ENCODE measurements at places on chromosomes 2 and 18.
A peak's percentile ranks its signal among the peaks of the same experiment; 100 is the strongest.

GRCh38 chr2:98538280-98539041, 69.9 kb downstream of the COA5 start:
- DNase-seq, result no peak

DNA sequence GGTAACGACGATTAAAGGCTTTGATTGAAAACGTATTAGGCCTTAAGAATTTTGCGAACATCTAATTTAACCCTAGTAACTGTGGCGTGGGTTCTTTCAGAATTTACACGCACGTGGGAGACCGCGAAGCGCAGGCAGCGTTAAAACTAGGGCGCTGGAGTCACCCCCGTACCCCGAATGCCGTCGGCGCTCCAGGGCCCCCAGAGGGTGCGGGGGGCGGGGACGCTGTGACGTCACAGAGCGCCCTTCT, 673 bp upstream of the SMCHD1 start:
- DNase-seq, result peak; percentile 78

DNA sequence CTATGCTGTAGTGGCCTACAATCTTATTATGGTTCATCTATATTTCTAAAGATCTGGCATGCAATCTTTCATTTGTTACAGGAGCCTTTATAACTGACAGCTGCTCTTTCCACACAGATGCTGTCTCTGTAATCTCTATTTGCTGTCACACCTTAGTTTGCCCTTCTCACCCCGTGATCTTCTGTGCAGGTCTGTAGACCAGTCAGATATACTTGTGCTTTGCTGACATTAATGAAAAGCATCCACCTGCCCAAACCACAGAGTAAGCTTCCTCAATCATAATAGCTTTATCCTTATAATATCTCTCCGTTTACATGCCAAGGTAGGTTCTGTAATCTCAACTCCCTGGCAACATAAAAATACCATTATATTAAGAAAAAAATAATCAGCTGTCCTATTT, 122.4 kb downstream of the GRB14 start:
- no peak for DNase-seq

DNA sequence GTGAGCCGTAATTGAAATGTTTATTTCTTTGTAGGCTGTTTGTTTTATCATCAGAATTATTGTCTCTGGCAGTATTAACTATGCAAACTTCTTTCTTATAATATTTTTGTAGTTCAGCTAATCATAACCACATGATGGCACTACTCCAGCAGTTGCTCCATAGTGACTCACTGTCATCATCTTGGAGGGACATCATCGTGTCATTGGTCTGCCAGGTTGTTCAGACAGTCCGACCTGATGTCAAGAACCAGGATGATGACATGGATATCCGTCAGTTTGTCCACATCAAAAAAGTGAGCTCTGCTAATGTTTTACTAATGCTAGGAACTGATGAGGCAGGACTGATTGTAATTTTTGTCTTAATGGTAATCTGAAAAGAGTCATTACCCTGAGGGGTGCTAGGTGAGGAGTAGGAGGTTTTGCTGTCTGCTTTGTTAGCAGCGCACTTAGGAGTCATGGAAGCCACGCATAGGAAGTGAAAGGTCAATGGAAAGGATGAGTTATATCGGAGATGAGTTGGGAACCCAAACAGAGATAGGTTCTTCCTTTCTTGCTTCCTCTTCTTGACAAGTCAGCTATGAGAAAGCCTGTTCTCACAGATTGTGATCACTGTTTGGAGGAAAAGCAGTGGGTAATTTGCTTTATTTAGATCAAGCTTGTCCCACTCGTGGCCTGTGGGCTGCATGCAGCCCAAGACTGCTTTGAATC, 49.2 kb downstream of the PIKFYVE start:
- no peak for DNase-seq

DNA sequence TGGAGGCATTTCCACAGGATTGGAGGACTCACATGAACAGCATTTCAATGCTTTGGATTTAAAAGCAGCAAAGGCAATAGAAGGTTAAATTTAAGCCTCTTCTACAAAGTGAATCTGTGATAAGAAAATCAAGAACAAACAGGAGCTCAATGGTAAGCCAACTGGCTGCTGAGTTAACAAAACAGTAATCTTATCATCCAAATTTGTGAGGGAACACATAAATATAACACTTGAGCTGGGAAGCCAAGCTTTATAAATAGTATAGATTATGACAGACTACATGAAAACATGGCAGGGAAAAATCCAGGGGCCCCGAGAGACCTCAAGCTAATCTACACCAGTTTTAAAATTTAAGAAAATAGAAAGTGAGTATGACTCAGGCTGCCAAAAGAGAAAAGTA, 108.5 kb upstream of the PGAP1 start:
- no peak for DNase-seq

DNA sequence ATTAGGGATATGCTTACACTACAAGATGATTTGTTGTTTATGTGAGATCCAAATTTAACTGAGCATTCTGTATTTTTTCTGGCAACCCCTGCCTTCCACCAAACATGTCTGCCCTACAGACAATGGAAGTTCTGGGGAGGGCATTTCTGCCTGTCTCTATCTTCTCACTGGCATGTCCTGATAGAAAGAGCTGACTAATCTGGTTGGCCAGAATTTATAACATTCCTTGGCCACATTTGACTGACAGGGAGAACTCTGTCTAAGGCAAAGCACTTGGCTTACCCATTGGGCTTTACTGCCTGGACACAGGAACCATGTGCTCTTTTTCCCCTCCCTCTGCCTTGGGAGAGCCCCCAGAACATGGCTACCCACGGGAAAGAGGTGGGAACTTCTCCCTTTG, 70.6 kb upstream of the TMEM178A start:
- DNase-seq, result no peak

DNA sequence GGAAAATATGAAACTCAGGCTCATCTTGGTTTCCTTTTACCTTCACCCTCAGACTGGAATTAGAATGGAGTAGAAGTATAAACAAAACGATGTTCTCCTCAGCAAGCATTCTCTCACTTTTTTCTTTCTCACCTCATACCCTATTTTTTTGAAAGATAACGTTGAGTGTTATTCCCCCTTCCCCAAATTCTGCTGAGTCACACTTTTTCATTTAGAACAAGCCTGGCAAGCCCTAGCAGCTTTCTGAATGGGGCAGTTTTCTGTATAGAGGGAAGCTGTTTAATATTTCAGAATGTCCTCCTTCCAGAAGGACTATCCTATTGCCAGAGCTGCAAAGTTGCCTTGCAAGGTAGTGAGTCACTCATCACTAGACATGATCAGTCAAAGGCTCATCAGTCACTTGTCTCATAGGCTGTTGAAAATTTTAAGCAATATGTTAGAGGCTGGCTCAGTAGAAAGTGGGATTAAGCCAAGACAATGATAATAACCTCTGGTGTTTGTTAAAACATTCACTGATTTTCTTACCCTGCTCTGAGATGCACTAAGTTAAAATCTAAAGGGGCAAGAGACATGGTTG, 416.1 kb downstream of the RNF144A start:
- DNase-seq, result no peak

DNA sequence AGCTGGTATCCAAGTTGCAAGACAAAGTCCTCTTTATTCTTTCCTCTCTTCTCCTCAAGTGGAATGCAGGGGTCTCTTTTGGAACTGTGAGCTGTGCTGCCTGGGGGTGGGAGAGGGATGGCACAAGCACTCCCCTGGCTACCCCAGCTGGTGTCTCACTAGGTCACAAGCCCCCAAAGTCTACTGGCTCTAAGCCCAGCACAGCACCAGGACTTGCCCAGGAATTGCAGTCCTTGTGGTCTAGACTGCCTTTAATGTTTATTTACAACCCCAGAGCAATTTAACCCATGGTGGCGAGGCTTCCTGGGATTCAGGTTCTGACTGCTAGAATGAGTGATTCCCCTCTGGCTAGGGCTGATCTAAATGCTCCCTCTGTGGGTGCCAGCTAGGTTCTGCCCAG, 199.0 kb upstream of the STK17B start:
- no peak for DNase-seq

DNA sequence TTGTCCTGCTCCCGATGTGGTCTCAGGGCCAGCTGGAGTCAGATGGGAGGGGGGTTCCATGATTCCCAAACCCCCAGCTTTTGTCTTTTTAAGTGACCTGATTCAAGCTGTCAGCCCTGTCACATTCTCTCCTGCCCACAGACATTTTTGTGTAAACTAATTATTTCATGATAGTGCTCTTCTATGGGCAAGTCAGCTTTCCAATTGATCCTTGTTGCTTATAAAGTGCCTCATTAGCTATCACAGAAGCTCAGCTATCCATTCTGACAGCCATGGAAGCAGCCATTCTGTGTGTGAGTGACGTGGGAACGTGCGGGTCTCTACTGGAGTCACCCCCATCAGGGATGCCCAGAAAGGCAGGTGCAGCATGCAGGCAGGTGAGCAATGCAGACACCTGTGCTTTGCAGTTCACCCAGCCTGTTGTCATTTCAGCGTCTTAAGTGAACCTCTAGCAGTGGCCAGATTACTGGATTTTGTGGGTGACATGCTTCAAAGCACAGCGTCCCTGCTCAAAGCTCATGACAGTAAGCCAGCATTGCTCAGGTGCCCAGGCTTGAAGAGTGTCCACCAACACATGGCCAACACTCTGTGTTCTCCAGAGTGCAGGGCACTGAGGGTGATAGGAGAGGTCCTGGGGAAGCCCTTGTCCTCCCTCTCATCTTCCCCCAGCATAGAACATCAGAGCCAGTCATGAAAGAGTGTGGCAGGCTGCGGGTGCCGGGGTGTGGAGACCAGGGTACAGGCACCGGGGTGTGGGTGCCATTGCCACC, 162.1 kb upstream of the SH3BP4 start:
- DNase-seq, result no peak

GRCh38 chr18:3283253-3283863, 21.4 kb downstream of the MYL12B start:
- DNase-seq, result no peak

DNA sequence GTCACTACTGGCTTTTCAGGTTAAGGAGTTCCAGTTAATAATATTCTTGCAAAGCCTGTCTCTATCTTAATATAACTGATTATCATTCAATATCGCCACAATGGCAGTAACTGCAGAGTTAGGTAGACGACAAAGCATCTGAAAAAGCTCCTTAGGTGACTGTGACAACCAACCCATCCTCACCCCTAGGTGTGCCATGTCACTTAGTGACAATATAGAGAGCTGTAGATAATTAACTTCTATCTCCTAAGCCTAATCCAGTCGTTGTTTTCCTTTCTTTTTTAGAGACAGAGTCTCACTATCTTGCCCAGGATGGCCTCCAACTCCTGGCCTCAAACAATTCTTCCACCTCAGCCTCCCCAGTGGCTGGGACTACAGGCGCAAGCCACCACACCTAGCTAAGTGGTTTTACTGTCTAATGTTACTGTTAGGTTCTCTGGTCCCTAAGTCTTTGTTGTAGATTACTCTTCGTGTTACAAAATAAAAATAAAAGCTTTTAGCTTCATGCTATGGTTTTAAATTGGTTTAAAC, 65.2 kb downstream of the SPIRE1 start:
- no peak for DNase-seq

- DNase-seq, result no peak
These were observed 465.5 kb upstream of the ID2 start for GRCh38 chr2:8216397-8216796.

GRCh38 chr18:78021196-78021595, 771.5 kb downstream of the GALR1 start:
- DNase-seq, result no peak

- no peak for DNase-seq
These were observed 141.5 kb downstream of the FBXO15 start for GRCh38 chr18:74006143-74006542.

GRCh38 chr2:31606509-31606908, 25.8 kb upstream of the SRD5A2 start:
- DNase-seq, result no peak

DNA sequence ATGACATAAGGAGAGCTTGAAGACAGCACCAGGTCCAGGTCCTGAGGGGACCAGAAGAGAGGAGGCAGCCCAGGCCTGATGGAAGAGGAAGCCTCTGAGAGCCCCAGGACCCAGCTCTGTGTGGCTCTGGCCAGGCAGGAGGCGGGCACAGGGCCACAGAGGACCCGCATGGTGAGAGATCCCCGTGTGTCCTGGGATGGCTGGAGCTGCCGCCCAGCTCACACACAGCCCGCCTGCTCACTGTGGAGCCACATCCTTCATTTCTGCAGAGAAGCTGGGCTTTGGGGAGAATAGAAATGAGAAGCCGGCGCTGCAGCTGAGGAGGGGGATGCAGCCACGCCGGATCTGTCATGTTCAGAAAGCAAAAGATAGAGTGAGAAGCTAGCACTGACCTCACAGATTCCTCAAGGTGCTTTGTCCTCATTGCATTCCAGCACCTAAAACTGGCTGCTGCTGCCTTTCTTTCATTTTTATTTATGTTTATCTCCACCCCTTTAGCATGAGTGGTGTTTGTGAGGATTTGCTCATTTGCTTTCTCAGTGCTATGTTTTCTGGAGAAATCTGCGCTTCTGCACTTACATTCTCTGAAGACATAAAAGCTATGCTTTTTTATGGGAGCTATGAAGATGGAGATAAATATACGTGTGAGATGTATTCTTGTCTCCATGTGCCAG, 307.6 kb upstream of the MYT1L start:
- no peak for DNase-seq

DNA sequence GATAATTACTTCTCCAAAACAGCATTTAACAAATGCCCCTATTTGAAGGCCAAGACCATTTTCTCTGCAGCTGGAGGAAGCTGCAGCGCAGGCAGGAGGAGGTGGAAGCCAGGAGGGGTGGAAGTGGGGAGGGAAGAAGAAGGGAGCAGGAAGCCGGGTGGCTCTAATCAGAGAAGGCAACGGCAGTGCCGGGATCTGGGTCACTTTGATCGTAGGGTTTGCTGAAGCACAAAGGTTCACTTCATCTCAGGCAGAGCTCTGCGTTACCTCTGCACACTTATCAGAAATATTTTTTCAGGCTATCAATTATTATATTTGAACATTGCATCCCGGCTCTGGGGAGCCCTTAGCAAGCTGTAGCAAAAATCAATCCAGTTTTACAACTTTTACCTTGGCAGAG, 315.8 kb upstream of the POU3F3 start:
- no peak for DNase-seq

DNA sequence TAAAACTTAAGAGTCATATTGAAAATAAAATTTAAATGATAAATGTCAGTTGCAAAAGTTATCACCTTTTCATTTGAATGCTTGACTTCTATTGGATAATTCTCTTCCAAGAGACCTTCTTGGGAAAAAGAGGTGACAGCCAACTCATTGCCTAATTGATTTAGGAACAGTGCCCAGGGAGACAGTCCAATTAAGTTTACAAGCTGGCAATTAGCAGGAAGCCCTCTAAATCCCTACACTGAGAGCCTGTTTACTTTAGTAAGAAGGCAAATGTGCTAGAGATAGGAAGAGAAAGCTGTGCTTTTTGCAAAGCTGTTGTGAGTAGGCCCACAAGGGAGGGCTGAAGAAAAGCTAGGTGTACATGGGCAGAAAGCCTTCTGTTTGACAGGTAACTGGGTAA, 189.1 kb downstream of the WDPCP start:
- DNase-seq, result no peak

DNA sequence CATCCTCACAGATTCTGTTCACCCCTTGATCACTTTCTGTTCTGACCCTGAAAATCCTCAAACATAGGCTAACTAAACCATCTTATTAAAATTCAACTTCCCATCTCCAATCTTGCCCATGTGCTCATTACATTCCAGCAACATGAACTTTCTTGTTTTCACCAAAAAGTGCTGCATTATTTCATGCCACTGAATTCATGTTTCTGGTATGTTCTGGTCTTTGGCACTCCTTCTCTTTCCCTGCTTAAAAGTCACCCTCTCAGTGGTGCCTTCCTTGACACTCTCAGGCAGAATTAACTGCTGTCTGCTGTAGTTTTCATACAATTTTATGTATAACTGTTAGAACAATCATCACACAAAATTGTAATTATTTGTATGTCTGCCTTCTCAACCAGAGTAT, 247.7 kb upstream of the RBMS1 start:
- DNase-seq, result no peak
